ENCODE measurements at places on chromosomes 16 and 17. TPM values are rescaled to one million over a fixed set of nuclear protein-coding genes. Genes with fewer than 3 reads are reported as not detected.
A peak's percentile ranks its signal among the peaks of the same experiment; 100 is the strongest.

The SLC5A10 gene
- total RNA-seq, result not detected

DNA sequence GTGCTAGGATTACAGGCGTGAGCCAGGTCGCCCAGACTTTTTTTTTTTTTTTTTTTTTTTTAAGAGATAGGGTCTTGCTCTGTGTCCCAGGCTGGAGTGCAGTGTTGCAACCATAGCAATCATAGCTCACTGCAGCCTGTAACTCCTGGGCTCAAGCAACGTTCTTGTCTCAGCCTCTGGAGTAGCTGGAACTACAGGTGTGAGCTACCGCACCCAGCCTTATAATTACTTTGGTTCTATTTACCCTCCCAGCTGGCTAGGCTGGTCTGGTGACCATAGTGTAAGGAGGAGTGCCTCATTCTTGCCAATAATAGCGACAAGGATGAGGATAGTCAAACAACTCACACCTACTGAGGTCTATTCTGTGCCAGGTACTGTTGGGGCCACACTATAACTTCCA lies 39.6 kb upstream of the USP7 start:
- no peak for DNase-seq

- DNase-seq, result no peak
These were observed 8.1 kb downstream of the DOC2B start for GRCh38 chr17:173166-173911.

DNA sequence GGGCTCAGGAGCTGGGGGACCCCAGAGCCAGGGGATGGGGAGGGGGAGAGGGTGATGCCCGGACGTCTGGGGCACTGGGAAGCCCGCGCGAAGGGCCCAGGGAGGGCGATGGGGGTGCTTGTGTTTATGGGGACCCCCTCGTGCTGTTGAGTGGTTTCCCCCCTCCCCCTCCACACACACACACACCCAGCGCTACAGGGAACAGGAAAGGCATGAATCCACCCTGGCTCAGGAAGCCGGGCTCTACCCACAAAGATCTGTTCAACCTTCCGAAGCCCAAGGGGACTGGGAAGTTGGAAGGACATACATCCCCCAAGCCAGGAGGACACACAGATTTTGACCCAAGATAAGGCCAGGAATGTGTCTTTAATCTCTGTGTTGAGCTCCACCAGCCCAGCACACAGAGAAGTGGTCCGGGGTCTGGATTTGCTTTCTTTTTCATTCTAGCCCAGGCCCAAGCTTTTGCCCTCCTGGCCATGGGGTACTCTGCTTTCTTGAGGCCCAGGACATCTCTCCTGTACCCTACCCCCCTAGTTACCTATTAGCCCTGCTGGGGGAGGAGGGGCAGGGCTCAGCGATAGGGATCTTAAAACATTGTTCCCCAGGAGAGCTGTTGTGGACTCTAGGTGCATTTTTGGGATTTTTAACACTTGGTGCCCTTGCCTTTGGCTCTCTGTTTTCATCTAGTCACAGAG lies 1.2 kb downstream of the UBALD2 start:
- peak; percentile 57 for DNase-seq

The FHOD1 gene
- 46.9 TPM for total RNA-seq

DNA sequence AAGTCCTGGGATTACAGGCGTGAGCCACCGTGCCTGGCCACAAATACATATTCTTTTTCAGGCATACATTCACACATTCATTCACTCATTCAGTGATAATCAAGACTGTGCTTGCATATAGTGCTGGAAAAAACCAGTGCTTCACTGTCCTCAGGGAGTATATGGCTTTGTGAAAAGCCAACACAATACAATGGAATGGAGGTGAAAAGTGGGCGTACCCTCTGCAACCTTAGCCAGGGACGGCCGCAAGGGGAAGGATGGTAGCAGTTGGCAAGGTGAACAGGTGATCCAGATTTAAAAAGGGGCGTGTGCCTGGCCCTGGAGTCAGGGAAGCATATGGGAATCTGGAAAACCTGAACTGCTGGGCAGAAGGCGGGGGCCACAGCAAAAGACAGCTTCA lies 18.1 kb upstream of the GAN start:
- no peak for DNase-seq

DNA sequence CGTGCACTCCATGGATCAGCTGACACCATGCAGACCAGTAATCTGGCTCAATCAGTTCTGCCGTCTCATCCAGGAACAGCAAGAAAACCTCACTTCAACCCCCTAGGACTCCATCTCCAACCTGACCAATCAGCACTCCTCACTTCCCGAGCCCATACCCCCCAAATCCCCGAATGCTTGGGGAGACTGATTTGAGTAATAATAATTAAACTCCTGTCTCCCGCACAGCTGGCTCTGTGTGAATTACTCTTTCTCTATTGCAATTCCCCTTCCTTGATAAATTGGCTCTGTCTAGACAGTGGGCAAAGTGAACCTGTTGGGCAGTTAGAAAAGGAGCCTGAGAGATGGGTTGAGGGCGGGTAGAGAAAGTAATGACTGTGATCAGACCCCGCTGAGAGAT lies 320.0 kb downstream of the HAPSTR1 start:
- DNase-seq, result no peak

DNA sequence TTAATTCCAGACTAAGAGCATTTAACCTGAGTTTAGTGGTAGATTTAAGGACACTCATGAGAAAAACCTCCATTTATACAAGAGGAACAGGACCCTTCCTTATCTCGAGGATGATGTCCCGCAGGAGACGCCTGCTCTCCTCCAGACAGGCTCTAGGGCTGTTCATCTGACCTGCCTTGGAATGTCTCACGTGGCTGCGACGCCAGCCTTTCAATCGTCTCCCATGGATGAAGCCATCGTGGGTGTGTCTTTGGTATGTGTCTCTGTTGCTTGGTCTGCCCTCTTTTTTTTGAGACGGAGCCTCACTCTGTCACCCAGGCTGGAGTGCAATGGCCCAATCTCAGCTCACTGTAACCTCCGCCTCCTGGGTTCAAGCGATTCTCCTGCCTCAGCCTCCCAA lies 16.5 kb downstream of the CHMP6 start:
- DNase-seq, result no peak

DNA sequence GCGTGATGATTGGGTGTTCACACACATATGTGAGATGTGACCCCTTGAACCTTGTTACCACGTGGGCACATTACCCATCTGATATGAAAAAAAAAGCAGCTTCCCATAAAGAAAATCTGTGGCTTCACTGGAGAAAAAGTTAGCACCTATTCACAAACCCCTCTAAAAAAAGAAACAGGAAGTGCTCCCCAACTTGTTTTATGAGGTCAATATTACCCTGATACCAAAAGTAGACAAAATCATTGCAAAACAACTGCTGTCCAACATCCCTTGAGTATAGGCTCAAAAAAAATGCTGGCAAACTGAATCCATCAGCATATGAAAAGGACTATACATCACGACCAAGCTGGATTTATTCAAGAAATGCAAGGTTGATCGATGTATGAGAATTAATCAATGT lies 99.7 kb upstream of the RBL2 start:
- no peak for DNase-seq

The ASPHD1 gene
- not detected for total RNA-seq

- peak; percentile 62 for DNase-seq
These were observed 11.4 kb upstream of the MRPS23 start for GRCh38 chr17:57861000-57861789.

- no peak for DNase-seq
These were observed 201.6 kb upstream of the SOX9 start for GRCh38 chr17:71919186-71919585.

- no peak for DNase-seq
These were observed 143.8 kb downstream of the CLEC16A start for GRCh38 chr16:11088074-11088730.

- no peak for DNase-seq
These were observed 10.2 kb downstream of the SETD1A start for GRCh38 chr16:30967795-30968194.

The CCL2 gene
- total RNA-seq, result 4.4 TPM

GRCh38 chr17:40443988-40444899 lies 994 bp downstream of the IGFBP4 start:
- DNase-seq, result peak; percentile 45

The SLC26A11 gene
- 31.4 TPM for total RNA-seq

GRCh38 chr17:47687748-47688147 lies 6.2 kb upstream of the TBKBP1 start:
- no peak for DNase-seq

GRCh38 chr16:24769806-24770205 lies 40.4 kb downstream of the TNRC6A start:
- DNase-seq, result no peak

The HOXB4 gene
- total RNA-seq, result 1.7 TPM

The CES3 gene
- 0.32 TPM for total RNA-seq

The ZNF319 gene
- 15.0 TPM for total RNA-seq

GRCh38 chr17:63270610-63271009 lies 175.5 kb downstream of the CYB561 start:
- no peak for DNase-seq

The KRT12 gene
- not detected for total RNA-seq

The GRAPL gene
- 188 TPM for total RNA-seq

DNA sequence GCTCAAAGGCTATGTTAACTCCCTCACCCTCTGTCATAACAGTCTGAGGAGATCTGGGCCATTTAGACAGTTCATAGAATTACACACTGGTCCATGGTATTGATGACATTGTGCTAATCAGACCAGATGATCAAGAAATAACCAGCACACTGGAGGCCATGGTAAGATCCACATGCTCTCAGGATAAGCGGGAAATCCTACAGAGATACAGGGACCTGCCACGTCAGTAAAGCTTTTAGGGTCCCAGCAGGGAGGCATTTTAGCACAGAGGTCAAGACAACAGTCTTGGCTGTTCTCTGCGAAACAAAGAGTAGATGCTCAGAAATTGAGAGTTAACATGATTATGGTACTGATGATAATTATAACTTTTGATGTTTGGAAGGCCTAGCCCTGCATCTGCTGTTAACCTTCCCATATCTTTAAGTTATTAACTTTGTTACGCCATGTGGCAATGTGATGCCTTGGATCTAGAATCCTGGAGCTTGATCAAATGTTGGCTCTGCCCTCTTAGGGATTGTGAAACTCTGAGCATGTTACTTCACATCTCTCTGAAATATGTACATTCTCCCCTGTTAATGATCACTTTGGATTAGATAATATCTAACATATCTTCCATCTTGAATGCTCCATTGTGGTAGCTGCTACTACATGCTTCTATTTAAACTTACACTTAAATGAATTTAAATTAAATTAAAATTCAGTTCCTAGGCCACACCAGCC lies 172.0 kb upstream of the SOX9 start:
- DNase-seq, result no peak

The SEZ6L2 gene
- total RNA-seq, result not detected

GRCh38 chr17:80195671-80196529 lies 24.2 kb downstream of the SGSH start:
- peak; percentile 74 for DNase-seq

The ZPBP2 gene
- total RNA-seq, result 1.7 TPM

- no peak for DNase-seq
These were observed 28.2 kb downstream of the ANKFY1 start for GRCh38 chr17:4235372-4236279.

GRCh38 chr16:54208237-54208636 lies 78.3 kb downstream of the IRX3 start:
- DNase-seq, result no peak

DNA sequence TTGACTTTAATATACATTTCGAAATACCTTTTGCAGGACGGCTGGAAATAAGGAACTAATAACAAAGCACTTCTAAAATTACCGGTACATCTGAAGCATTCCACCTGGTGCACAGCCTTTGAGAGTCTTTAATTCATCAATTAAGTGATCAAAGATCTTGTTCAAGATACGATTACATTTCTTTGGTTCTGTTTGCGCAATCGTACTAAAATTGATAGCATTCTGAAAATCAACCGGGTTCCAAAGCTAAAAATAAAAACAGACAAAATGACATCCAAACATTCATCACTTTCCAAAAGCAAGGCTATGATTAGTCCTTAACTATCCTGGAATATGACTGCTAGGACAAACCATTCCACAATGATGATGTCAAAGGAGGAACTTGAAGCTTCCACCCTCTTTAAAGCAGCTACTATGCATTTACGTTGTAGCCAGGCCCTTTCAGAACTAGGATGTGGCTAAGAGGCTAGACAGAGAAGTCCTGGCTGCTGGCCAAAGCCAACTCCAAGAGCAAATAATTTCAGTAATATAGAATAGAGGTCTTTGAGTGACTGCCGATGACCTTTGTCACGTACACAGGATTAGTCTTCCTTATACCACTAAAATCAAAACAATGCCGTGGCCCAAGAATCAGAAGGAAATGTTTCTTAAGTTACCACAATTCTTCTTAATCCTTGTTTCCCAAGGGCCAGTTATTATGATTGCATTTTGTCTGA lies 299.8 kb upstream of the PSMD7 start:
- no peak for DNase-seq

The KRT33A gene
- not detected for total RNA-seq

The C16orf96 gene
- 0.66 TPM for total RNA-seq

GRCh38 chr16:60945225-60945624 lies 1091.0 kb downstream of the CDH8 start:
- DNase-seq, result no peak

- DNase-seq, result peak; percentile 53
These were observed 919 bp upstream of the CBX1 start for GRCh38 chr17:48102043-48102750.

- no peak for DNase-seq
These were observed 41.0 kb upstream of the MRPS23 start for GRCh38 chr17:57890857-57891232.

DNA sequence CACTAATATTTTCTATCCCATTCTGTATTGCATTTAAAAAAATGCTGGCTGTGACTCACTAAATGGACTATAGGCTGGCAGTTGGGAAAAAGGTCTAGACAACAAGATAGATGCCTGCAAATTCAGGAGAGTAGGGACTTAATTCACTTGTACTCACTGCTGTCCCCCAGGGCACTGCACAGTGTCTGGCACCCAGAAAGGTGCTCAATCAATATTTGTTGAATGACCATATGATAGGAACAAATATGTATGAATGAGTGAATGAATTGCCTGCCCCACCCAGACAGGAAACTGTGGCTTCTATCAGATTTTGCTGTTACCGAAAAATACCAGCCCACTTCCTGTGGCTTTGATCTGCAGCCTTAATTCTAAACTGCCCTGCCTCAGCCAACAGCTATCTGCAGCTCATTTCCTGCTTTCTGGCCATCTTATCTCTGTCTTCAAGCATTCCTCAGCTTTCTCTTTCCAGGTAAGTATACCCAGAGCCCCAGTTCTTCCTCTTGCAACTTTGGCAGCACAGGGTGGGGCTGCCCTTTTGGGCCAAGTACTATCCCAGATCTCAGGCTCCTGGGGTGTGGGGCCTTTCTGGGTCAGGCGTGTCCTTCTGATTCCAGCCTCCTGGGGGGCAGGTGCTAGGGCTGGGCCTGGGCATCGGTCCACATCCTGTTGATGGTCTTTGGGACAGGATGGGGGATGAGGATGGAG lies 15.3 kb upstream of the TNS4 start:
- DNase-seq, result peak; percentile 74

The BAIAP2 gene
- 12.0 TPM for total RNA-seq

The PGAP6 gene
- total RNA-seq, result 47.4 TPM

The SCNN1G gene
- total RNA-seq, result not detected

DNA sequence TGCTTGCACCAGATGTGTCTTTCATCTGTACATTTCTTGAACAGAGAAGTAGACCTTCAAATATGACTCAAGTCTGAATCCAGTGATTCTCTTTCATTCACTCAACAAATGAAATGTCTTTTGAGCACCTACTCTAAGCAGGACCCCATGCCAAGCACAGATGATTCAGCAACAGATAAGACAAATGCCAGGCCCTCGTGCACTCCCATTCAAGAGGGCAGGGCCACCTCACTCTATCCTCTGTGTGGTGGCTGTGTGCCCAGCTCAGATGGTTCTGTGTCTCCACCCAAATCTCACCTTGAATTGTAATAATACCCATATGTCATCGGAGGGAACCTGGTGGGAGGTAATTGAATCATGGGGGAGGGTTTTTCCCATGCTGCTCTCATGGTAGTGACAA lies 74.1 kb upstream of the NKD1 start:
- no peak for DNase-seq

GRCh38 chr17:68714676-68715075 lies 113.5 kb upstream of the FAM20A start:
- no peak for DNase-seq
